Inflammatory macrophage treated with lipopolysaccharide for 4 hours (primary cell): ENCODE measurements at places on chromosomes 4 and X.

- DNase-seq: peak; percentile 4
Measured at GRCh38 chrX:63754136-63754859, 30.7 kb downstream of the ARHGEF9 start.

GRCh38 chr4:95000076-95000648, 242.4 kb downstream of the BMPR1B start:
- no peak for DNase-seq

DNA sequence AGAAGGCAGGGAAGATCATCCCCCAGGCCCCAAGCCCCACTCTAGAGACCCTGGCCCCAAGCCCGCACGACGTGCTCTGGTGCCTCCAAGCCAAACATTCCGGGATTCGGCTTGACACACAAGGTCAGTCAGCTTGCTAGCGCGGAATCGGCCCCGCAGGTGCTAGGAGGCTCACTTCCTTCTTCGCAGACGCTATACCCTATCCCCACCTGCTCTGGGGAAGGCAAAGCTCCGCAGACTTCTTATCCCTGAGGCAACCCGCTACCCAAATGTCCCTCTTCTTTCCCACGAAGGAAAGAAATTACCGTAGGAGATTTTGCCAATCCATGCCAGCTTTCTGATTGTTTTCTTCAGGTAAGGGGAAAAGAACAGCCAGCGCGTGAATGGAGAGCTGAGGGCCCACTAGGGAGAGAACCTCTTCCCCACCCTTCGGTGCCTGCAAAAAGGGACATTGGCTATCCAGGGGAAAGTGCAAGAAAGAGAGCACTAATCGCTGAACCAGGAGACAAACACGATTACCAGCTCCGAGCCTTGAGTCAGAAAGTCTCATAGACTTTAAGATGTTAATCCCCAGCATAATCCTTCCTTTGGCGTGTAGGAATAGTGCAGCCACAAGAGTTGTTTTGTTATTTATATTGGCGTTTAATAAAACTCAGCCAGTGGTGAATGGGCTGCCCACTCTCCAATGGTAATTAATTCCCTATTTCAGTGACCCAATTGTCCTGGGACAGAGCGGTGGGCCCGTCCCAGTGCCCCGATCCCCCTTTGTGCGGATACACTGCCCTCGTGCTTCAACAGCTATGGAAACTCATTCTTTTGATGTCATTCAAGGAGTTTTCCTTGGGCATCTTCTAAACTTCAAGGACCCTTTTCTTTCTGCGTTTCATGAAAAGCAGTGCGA, 5.4 kb upstream of the NEUROG2 start:
- no peak for DNase-seq

GRCh38 chr4:123777373-123777772, 380.8 kb downstream of the SPRY1 start:
- DNase-seq: no peak

DNA sequence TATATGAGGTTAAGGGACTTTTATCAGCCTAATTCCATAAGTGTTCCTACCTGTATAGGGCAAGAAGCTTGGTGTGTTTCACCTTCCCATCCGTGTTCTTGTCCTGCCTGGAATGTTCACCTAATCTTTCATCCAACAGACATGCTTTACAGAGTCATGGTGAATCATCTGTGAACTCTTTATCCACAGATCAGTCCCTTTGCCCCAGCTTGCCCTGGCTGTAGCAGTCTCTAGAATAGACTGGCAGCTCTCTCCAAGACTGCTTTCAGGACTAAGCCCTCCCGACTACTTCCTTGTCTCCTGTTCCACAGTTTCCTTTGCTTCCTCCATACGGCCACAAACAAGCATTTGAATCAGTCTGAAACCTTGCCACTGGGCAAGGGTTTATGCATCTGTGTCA, 177.9 kb upstream of the IL15 start:
- peak; percentile 10 for DNase-seq

DNA sequence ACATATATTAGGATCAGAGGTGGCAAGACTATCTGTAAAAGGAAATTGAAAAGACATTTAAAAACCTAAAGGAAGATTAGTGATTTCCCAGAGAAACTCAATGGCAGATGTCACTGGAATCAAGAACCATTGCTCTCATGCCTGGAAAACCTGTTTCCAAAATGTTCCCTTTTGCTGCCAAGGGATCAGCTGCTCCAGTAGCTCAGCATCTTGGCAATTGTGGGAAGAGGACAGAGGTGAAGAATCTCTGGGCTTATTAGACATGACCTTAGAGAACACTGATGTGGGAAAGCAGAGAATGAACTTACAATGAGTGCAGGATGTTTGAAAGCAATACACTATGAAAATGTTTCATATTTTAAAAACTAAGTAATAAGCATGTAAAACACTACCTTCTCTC, 98.3 kb downstream of the SHROOM3 start:
- DNase-seq: no peak

DNA sequence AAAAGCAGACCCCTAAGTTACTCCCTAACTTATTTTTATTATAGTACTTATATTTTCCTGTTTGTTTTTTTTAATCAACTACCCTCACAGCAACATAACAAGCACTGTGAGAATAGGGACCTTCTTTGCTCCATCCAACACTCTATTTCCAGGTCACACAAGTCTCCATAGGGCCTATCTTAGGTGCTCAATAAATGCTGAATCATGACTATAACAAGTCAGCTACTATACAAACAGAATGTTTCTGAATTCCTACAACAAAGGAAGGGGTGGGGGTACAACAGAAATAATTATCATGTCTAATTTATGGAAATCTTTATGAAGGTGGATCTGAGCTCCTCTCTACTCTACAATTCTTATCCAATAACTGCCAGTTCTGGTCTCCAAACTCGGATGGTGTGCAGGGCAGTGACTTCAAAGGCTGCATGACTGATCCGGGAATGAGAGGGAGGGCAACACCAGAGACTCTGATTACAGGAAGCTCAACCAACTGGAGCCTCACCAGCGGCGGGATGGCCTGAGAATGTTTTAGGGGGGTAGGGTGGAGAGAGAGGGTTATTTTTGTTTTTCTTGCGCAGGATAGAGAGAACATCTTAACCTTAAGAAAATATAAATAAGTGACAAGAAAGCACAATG, 71.1 kb downstream of the HADH start:
- no peak for DNase-seq
